Lung microvascular endothelial cell (primary cell): ENCODE measurements at places on chromosomes 6 and 20. TPM values are rescaled to one million over a fixed set of nuclear protein-coding genes. Genes with fewer than 3 reads are reported as not detected.

Gene MAP3K5
- total RNA-seq, result 2.2 and 3.3 TPM in 2 replicates

GRCh38 chr6:33962246-33963027, 158.6 kb upstream of the MLN start:
- no peak for DNase-seq

Gene ZNF133
- total RNA-seq, result 10.7 and 15.1 TPM in 2 replicates

Gene CLVS2
- not detected in 2 replicates for total RNA-seq

Gene ATP6V1G2
- total RNA-seq, result 0.20 and 0.22 TPM in 2 replicates

DNA sequence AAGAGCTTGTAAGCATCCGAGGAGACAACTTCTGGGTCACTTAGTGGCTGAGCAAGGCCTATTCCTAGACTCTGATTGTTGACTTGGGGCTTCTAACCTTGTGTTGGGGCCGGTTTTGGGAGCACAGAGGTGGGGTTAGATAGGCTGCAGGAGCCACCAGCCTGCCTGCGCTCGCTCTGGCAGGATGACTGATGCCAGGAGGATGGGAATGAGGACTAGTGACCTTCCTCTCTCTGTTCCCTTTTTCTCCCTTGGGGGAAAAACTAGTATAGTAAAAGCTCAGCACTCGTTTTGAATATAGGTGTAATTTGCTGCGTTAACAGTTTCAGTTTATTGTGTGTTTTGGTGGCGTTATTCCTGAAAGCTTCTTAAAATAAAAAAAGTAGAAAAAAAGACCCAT, 141.5 kb downstream of the ARID1B start:
- DNase-seq, result no peak

DNA sequence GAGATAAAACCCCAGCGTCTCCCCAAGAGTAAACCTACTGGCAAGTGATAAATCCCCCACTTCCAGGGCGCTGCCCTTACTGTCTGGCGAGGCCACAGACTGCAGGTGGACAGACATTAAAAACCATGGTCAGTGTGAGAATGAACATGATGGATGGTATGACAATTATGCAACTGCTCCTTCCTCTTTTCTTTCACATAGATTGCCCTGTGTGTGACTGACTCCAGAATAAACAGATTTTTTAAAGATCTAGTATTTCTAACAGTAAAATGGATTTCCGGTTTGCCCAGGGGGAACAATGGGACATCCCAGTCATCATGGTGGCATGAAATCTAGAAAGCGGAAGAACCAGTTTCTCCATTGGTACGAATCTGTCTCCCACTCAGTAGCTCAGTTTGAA, 153.7 kb downstream of the FOXC1 start:
- peak; percentile 59 for DNase-seq

Gene MCUR1
- total RNA-seq, result 5.2 and 6.5 TPM in 2 replicates

- DNase-seq, result no peak
Measured at GRCh38 chr6:27065183-27065582, 182.3 kb upstream of the PRSS16 start.

Gene XKR7
- total RNA-seq, result under 0.01 TPM in 1 of 2 replicates, not detected in the other

- DNase-seq, result no peak
Measured at GRCh38 chr20:54251096-54251495, 43.2 kb downstream of the PFDN4 start.

Gene SNRNP48
- 7.6 and 7.9 TPM in 2 replicates for total RNA-seq

Gene FAM83C
- not detected in 2 replicates for total RNA-seq

- no peak for DNase-seq
Measured at GRCh38 chr6:130368576-130368975, 2.8 kb downstream of the TMEM200A start.

Gene MCHR2
- total RNA-seq, result not detected in 2 replicates

GRCh38 chr6:166079841-166080240, 87.8 kb downstream of the TBXT start:
- DNase-seq, result no peak

Gene IL17F
- not detected in 2 replicates for total RNA-seq

- no peak for DNase-seq
Measured at GRCh38 chr6:133637436-133637835, 251.5 kb upstream of the TCF21 start.

Gene CST4
- total RNA-seq, result not detected in 2 replicates

Gene PGM3
- total RNA-seq, result 47.8 and 53.6 TPM in 2 replicates

Gene GNRH2
- total RNA-seq, result not detected in 2 replicates

GRCh38 chr6:53309059-53309900, 39.5 kb downstream of the ELOVL5 start:
- peak; percentile 68 for DNase-seq

- no peak for DNase-seq
Measured at GRCh38 chr6:80769106-80769505, 662.6 kb downstream of the BCKDHB start.

- no peak for DNase-seq
Measured at GRCh38 chr6:132592855-132593254, 3.3 kb upstream of the TAAR5 start.

DNA sequence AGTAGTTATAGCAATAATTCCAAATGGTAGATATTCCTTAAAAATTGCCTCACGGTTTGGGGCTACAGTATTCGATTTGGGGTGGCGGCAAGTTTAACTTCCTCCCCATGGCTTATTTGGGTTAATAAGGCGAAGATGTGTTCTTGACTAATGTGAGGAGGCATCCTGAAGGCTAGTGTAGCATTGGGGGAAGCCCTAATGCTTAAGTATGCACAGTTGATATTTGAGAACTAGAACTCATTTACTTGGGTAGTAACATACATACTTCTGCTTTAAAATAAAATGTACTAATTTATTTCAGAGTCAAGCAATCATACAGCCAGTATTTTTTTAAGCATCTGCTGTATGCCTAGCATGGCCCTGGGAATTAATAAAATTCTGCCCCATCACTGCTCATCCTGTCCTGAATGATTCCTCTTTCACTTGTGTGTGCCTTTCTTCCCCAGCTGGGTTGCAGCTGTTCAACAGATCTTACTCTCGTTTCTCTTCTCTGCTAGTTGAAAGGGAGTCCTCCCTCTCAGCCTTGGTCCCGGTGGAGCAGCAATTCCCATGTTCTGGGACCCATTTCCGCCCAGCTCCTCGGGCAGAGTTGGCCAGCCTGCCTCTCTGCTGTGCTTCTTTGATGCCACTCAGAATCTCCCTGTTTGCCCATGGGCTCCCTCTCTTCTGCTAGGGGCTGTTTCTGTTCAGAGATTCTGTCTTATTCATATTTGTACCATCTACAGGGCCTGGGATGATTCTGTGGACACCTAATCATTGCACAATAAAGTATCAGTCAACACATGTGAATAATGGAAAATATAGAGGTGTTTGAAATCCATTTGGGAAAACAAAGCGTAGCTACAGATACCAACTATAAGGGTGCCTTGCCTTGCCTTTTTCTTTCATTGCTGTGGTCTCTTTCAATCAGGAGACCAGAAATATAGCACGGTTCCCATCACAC, 104.8 kb downstream of the ARID1B start:
- DNase-seq, result no peak

GRCh38 chr6:6674872-6675271, 86.4 kb downstream of the LY86 start:
- DNase-seq, result peak; percentile 33

Gene SOX4
- total RNA-seq, result 61.7 and 109 TPM in 2 replicates

DNA sequence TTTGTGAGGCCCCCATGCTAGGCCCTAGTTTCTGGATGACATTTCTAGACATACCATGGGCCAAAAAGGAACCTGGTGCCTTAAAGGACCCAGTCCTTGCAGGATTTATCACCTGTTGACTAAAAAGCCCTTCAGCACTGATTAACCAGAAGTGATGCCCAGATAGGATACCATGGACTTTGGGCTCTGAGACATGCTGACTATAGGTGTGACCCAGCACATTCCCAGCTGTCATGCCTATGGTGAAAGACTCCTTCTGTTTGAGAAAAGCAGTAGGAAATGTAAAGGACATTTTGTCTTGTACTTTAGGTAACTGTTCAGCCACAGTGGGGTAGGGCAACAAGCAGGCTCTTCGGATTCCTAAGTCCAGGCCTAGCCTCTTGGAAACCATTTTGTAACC, 724.2 kb downstream of the CD109 start:
- DNase-seq, result no peak

DNA sequence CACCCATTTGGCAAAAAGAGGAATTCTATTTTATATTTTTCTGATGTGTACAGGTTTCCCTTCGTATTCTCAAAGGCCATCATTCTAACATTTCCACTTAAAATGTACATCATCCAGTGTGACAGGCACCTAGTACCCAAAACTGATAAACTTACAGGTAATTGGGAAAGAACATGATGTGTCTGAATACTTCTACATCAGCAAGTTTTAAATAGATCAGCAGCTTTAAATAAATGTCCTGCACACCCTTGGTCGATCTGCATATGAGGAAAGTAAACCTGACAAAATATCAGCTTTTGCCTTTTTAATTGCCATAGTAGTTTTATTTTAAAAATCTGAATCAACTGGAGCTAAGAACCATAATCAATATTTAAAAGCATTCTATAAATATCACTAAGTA, 26.5 kb downstream of the TOMM6 start:
- no peak for DNase-seq

DNA sequence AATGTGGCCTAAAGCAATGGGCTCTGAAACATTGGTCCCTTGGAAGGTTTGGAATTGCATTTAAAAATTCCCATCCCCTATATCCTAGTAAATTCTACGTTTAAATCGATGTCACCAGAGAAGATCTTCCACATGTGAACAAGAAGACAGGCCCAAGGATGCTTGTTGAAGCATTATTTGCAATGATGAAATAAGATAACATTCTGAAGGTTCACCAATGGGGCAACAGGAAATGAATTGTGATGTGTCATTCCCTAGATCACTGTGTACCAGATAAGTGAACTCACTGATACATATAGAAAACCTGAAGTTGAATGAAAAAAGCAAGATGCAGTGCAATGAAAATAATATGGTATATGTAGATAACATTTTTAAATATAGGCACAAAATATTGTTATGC, 464.3 kb upstream of the BTBD3 start:
- DNase-seq, result peak; percentile 65

Gene CASS4
- total RNA-seq, result under 0.01 and 1.2 TPM in 2 replicates

Gene WFDC5
- total RNA-seq, result not detected in 2 replicates

- peak; percentile 52 for DNase-seq
Measured at GRCh38 chr6:89364586-89364985, 12.1 kb upstream of the UBE2J1 start.

Gene ZC2HC1B
- total RNA-seq, result not detected in 2 replicates

GRCh38 chr6:37987018-37987417, 167.5 kb downstream of the ZFAND3 start:
- no peak for DNase-seq

GRCh38 chr6:113406048-113406695, 451.0 kb upstream of the MARCKS start:
- DNase-seq, result no peak

GRCh38 chr6:25478973-25479372, 173.0 kb upstream of the SCGN start:
- DNase-seq, result no peak

DNA sequence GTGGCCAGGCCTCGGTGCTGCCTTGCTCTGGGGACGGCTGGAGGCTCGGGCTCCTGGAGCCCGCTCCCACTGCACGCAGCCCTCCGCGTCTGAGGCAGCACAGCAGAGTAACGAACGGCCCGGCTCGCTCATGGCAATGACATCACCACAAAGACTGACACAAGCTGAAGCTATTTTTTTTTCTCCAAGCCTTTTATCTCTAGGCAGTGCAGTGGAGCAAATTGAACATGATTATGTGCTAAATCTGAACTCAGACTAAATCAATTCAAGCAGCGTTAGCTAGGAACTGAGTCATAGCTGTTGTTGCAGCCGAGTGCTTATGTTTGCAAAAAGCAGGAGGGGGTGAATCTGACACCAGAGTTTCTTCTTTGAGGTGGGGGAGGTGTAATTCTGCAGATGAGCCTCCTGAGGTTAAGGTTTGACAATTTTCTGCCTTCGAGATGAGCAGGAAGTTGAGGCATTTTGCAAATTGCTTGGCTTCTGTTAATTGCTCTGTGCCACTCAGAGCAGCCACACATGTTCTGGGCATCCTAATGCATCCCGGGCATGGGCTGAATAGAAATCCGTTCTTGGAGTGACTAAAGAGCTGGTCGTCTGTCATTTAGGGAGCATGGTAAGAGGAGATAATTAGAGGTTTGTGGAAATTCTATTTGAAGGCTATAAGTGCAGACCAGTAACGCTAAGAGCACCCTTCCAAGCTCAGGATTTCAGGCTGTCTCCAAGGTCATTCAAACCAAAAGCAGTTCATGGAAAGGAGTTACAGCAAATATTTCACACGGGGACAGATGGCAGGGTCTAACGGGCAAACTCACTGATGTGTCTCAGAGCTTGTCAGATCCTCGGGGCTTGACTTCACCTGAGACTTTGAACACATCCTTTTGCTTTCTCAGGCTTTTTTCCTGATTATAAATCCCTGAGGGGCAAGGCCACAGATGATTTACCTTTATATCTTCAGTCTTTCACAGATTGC, 155.1 kb upstream of the ENPP5 start:
- no peak for DNase-seq

GRCh38 chr20:50724851-50725723, 6.3 kb upstream of the PARD6B start:
- no peak for DNase-seq

Gene SLCO4A1
- 0.60 and 0.65 TPM in 2 replicates for total RNA-seq

DNA sequence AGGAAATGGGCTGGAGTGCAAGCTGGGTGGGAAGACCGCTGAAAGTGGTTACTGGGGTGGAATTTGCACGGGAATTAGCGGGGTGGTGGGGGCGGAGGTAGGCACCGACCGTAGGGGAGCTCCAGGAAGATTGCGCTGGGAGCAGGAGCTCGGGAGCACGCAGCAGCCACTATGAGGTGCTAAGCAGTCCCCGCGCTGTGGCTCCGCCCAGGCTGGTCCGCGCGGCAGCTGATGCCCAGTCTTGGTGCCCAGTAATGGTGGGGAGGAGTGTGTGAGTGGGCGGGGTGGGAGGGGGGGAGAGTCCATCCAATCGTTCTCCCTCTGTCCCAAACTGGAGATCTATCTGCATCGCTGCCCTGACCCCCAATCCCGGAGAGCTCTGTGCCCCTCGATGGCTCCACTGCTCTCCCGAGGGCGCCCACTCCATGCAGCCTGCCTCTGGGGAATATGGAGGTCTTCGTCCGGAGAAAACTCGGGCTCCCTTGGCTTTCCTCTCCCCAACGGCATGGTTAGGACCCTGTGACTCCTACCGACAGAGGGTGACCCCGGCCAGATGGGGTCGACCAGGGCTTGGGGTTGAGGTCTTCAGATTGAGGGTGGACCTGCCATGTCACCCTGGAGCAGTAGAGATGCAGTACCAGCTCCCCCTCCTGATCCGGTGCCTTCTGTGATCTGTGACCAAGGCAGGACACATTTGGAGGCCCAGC, 5.3 kb downstream of the TP53TG5 start:
- DNase-seq, result no peak

DNA sequence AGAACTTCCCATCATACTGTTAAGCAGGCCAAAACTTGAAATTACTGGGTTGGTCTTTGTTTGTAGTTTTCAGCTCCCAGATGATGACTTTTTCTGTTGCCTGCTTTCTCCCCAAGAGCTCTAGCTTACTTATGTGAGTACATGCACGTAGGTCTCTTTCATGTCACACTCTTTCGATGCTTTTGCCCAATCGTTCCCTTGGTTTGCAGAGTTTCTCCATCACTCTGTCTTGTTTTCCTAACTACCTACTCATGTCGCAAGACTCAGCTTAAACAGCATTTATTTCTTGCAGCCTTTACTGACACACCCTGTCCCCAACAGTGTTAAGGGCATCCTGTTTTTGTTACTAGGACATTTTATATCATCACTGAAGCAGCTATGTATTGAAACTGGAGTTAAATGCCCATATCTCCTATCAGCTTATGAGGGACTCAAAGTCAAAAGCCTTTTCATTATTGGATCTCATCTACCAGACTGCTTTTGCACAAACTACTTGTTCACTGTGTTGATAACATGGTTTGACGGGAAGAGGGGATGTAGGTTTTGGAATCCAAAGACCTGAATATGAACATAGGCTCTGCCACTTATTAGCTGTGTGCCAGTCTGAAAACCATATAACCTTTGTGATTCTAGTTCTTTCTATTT, 2.9 kb downstream of the ARG1 start:
- no peak for DNase-seq

Gene THEMIS
- total RNA-seq, result not detected in 2 replicates

Gene CALHM6
- 1.1 and 2.6 TPM in 2 replicates for total RNA-seq
